ENCODE measurements at places on chromosomes 6 and 20.
A peak's percentile ranks its signal among the peaks of the same experiment; 100 is the strongest.

- DNase-seq = no peak
Observed at GRCh38 chr6:25411316-25411950, 132.3 kb downstream of the CARMIL1 start.

- DNase-seq = peak; percentile 35
Observed at GRCh38 chr6:170151321-170151771, 139.5 kb downstream of the DLL1 start.

GRCh38 chr20:51640743-51641142 lies 98.2 kb upstream of the NFATC2 start:
- no peak for DNase-seq

GRCh38 chr6:3997177-3997770 lies 81.7 kb downstream of the FAM217A start:
- DNase-seq = no peak

DNA sequence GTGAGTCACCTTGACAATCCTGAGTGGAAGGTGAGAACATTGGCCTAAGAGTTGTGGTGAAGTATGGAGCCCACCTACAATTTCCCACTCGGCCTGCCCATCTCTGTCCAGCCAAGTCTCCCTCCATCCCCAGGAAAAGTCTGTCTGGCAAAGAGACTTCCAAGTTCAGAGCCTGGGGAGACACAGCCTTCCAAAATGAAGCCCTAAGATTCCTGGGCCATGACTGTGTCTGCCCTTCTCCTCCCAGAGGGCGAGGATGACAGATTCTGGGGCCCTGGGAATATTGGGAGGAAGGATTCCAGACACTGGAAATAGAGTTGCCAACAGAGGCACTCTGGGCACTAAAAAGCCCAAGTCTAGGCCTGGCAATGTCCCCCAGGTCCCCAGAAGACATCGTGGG lies 176.8 kb downstream of the NFATC2 start:
- DNase-seq = no peak

GRCh38 chr6:42095776-42096541 lies 45.6 kb downstream of the TAF8 start:
- no peak for DNase-seq

- DNase-seq = no peak
Observed at GRCh38 chr6:20379231-20379630, 22.4 kb upstream of the E2F3 start.

DNA sequence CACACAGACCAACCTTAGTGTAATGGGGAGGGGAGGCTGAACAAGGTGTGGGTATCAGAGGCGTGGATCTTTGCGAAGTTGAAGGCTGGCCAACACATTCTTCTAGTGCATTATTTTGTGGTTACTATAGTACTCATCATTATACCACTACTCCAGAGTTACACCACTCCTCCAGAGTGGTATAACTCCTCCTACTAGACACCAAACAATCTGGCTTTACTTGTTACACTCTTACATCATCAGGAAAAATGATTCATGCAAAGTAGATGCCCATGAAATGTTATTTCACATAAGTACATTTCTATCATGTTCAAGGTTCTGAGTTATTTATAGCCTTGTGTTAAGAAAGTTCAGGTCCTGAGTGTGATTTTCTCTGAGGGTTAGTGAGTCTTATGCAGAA lies 443.1 kb upstream of the OPRM1 start:
- no peak for DNase-seq

DNA sequence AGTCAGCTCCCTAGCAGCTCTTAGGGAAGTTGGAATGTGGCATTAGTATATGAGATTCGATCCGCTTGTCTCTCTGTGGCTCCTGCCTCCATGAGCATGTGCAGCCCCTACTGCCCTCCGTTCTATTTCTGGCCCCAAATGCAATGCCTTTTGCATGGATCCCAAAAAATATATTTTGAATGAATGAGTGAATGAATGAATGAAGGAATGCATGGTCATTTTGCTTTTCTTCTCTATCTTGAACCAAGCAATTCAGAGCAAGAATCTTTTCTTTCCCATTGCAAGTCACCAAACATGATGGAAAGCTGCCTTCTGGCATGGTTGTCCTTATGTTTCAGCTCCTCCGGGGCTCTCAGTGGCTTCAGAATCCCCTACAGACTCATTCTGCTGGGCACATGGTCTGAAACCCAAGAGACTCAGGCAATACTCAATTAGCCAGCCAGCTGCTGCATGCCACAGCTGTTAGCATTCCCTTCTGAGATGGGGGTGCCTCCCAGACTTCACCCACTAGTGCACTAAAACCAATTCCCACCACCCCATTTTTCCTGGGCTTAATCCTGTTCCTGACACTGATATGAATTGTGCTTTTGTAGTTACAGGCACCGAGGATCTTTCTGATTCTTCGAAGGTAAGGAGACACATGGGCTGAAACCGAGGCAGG lies 2.6 kb upstream of the IYD start:
- DNase-seq = no peak

DNA sequence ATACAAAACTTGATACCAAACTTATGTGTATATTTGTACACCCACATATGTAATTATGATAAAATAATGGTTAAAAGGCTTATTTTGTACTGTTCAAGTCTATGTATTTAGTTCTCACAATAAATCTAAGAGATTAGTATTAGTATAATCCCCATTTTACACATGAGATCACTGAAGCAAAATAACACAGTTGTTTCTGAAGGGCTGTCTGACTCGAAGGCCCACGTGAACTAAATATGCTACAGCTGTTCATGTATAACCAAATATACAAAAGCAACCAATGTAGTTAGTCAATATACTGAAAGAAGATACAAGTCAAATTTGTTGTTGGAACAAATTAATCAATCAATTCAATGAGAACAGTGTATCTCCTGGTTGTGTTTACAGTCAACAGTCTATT lies 959.2 kb downstream of the EPHA7 start:
- no peak for DNase-seq

GRCh38 chr6:52523378-52524142 lies 53.3 kb downstream of the TRAM2 start:
- DNase-seq = no peak

DNA sequence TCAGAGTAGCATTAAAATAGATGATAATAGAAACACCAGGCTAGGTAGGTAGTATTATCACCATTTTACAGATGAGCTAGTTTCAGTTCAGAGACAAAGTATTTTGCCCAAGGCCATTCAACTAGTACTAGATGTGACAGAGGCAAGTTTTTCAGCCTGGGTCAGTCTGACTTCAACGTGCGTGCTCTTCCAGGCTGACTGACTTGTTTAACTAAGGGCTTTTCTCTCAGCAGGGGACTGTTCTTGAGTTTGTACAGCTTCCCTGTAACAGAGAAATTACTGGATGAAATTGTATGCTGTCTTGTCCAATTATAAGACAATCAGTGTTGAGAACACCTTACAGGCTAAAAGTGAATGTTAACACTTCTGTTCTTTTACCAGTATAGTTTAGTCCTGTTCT lies 333.5 kb upstream of the MAN1A1 start:
- no peak for DNase-seq

DNA sequence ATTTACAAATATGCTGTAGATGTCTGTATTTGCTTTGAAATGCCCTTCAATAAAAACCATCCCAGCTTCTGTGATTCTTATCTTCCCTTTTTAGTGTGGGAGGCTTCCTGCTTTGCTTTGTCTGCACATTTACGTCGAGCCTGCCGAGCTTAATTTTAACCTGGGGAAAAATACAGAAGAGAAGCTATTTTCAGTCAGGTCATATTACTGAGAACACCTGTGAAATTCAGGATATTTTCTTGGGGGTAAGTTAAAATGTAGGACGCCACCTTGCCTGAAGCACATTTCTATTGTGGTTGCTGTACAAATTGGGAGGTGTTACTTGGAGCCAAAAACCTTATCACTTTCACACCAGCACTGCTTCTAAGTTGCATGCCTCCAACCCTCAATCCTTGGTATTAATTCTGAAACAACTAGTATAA lies 43.6 kb upstream of the FUCA2 start:
- no peak for DNase-seq

DNA sequence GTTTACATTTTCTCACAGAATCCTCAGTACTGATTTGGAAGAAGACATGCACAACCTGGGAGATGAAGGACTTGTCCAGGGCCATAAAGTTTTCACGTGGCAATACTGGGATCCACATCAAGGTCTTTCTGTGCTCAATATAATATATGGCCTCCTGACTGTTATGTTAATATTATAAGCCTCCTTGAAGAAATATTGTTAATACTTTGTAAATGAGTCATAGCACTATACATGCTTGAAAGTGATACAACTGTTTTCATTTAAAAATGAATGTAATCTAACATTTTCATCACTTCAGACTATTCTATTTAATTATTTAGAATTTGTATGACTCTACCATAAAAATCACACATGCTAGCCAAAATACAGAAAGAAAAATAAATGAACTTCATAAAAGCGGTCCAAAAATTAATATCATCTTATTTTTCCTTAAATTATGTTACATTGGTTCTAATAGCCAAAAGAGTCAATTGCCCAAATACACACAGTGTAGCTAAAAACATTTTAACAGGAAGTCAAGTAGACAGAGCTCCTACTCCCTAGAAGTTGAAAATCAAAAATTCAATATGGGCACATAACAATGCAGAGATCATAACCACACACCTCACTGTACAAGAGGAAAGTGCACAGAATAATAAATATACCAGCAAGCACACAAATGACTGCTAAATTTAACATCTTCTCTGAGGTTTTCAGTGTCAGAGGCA lies 188.0 kb upstream of the HDDC2 start:
- no peak for DNase-seq

DNA sequence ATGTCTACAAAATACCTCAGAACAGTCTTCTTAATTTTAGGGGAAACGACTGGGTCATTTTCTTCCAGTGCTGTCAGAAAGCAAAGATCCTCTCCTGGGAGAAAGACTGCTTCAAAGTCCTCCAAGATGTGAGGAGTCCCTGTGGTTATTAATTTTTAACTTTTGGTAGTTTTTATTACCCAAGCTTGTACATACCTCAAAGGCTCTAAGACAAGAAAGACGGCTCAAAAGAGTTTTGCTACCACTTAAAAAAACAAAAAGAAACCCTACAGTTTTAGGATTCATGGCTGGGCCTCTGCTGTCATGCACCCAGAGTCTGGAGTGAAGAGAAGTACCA lies 56.1 kb upstream of the APCDD1L start:
- DNase-seq = no peak

- DNase-seq = no peak
Observed at GRCh38 chr6:25997921-25998320, 35.3 kb downstream of the TRIM38 start.

DNA sequence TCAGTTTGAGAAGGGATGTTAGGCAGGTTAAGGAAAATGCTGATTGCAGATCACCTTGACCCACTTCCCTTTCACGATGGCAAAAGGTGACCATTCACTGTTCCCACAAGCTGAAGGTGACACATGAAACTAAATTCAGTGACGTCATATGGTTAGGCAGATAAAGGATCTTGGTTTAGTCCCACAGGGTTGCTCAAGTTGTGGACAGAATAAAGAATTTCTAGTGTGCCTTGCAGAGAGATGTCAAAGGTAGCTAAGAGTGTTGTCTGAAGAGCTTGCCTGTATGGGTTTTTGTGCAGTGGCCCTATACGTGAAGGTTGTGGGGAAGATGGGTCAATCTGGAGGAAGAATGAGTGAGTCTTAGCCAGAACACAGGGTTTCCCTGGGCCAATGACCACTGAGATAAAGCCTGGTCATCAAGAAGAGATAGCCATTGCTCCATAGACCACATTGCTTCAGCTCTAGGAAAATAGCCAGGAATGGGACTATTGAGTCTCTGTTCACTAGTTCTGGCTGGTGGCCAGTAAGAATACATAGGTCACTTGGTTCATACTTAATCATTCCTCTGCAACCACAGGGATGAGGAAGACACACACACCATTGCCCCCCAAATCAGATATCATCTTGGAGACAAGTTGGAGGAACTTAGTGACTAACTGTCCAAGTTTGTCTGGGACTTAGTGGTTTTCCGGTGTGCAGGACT lies 148.5 kb upstream of the ATXN1 start:
- no peak for DNase-seq

- no peak for DNase-seq
Observed at GRCh38 chr6:11083491-11083890, 10.1 kb upstream of the SMIM13 start.

DNA sequence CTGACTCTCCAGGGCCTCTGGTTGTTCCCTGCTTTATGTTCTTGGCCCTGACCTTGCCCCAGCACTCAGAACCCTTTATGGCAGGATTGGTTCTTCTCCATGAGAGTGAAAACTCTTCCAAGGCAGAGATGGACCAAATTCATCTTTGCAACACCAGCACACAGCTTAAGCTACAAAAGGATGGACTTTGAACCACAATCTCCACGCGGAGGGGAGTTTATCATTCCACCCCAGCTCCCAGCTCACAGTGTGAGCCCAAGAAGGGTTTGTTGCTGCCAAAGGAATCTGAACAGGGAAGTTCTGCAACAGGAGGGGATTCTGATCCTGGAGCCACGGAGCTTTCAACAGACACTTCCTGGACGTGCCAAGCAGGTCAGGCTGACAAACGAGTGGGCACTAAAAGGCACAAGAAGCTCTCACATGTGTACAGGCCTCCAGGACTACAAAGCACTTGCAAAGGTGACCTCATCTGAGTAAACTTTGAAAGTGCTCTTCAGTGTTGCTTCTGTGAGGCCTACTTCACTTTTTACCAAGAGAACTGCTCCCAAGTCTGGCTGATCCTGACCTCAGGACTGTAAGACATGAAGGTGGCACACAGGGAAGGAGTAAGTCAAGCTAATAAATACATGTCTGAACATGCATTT lies 8.9 kb downstream of the FITM2 start:
- no peak for DNase-seq

DNA sequence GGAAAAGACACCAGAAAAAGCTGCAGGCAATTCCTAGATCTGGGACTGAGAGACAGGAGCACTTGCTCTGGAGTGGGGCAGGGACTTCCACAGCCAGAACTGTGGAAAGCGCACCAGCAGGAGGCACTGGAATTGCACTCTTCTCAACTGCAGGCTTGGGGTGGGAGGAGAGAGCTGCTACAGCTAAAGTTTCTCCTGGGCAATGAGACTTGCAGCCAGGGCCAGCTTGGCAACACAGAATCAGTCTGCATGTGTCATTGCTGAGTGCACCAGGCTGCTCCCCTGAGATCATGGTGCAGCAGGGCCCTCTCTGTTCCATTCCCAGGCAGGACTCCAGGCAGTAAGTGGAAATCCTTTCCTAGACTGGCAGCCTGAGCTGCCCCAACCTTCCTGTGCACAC lies 145.8 kb downstream of the INSM1 start:
- DNase-seq = no peak

DNA sequence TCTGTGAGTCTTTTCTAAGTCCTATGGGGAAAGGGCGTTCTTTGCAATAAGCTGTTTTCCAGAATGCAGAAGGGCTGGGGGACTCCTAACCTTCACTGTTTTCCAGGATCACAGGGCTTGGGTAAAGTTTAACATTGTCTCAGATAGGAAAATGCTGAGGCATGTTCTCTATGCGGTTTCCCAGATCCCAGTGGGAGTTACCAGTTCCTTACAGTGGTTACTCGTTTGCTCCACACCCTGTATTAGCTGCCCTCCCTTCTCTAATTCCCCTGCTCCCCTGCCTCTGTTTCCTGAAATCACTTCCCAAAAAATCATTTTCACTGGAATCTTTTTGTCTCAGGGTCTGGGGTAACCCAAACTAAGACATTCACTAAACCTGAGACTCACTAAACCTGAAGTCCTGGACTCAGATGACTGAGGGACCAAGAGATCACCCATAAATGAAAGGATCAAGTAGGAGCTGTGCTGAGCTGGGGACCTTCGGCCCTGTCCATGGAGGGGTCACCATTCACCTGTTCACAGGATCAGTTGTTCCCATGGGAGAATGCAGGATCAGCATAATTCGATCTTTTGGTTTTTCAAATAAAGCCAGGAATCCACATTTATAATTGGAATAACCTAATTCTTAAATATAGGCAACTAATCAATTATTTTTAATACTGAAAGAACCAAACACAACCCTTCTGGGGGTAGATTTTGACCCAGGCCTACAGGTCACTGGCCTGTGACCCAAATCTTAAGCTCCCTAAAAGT lies 76.2 kb downstream of the ISM1 start:
- DNase-seq = no peak
